SK-MEL-5 (cell line): ENCODE measurements at places on chromosomes 5 and 9. TPM values are rescaled to one million over a fixed set of nuclear protein-coding genes. Genes with fewer than 3 reads are reported as not detected.
A peak's percentile ranks its signal among the peaks of the same experiment; 100 is the strongest.

The ADAMTSL2 gene
- 0.83 and 1.1 TPM in 2 replicates for total RNA-seq

The IFNA4 gene
- not detected in 2 replicates for total RNA-seq

The GRIA1 gene
- not detected in 2 replicates for total RNA-seq

The SLC46A2 gene
- total RNA-seq: not detected in 2 replicates

DNA sequence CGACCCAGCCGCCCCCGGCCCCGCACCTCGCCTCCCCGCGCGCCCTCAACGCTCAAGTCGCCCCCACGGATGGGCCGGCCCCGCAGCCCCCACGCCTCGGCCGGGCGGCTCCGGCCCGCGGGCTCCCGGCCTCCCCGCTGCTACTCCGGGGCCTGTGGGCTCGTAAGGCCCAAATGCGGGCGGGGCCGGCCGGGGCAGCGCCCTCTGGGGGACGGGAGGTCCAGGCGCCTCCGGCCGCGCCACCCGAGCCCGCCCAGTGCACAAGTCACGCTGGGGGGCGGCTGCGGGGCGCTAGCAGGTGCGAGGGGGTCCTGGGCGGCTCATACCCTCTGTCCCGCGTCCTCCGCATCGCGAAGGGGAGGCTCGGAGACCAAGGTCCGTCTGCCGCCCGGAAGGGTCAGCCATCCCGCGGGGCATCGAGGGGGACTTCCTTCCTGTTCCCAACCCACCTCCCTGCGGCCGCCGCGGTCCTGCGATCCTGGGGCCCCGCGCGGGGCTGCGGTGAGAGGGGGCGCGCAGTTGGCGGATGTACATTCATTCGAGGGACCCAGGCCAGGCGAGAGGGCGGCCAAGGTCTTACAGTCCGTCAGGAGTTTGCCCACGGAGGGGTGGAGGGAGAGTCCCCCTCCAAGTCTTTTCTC, at the start of gene CIZ1:
CIZ1 (minus strand) TSS at position 167 of the 641 bp plus-strand sequence. CDS start 715 bp downstream, outside the sequence.
- DNase-seq: peak; percentile 67

- no peak for DNase-seq
Observed at GRCh38 chr9:93184432-93185265, 710 bp downstream of the WNK2 start.

GRCh38 chr5:149799119-149799623, 69.1 kb downstream of the PPARGC1B start:
- peak; percentile 24 for DNase-seq

DNA sequence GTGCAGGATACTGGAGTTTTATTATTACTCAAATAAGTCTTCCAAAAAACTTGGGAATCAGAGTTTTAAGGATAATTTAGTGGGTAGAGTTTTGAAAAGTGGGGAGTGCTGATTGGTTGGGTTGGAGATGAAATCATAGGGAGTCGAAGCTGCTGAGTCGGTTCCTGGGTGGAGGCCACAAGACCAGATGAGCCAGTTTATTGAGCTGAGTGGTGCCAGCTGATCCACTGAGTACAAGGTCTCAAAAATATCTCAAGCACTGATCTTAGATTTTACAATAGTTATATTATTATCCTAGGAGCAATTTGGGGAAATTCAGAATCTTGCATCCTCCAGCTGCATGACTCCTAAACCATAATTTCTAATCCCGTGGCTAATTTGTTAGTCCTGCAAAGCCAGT, 804.9 kb upstream of the SEMA6A start:
- DNase-seq: no peak

DNA sequence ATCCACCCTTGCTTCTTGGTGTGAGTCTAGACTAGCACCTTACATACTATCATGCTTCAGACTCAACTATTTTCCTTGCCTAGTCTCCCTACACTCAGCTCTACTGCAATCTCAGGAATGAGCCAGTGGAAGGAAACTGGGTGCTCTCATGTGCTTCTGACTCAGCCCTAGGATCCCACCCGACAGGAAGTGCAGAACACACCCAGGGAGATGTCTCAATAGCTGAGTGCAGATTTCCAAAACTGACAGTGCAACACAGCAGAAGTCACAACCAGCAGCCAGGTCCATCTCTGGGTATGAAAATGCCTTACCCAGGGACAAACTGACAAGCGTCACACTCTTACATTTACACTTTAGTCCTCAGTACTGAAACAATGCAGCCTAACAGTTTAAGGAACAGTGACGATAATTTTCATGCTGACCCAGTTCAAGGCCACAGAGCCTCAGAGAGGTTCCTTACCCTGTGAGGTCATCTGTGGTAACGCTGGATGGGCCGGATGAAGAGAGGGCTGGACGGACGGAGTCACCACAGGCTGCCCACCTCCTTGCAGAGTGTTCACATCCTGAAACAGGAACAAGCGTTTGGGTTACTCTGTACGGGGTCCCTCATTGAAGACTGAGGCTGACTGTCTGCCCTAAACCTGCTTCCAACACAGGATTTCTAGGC, 33.0 kb downstream of the FKBP15 start:
- DNase-seq: peak; percentile 60

DNA sequence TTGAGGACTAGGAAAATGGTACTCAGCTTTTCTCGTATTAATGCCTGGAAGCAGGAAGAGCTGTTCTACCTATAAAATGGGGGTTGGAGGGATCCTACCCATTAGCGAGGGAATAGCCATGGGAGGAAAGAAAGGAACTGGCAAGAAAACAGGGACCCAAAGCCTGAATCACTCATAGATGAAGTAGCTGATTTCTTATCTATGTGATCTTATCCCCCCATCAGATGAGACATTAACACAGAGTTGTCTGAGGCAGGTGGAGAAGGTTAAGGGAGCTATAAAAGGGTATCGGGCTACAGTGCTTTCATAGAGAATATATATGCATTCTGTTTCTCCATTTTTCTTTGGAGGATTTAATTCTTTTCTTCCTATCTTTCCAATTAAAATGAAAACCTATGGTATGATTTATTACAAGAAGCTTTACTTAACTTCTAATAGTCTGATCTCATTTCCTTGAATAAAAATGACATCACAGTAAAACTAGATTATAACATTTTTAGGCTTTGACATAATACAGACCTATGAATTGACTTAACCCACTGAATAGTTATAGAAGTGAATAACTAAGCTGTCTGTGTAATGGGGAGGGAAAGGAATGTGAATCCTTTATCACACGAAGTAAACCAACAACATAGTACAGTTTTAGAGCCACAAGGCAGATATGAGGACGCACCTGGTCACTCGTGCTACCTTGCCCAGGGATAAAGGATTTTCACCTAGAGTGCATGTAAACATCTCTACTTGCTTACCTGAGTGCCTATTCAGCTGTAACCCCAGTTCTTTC, 39.0 kb downstream of the IQGAP2 start:
- DNase-seq: no peak
